ENCODE measurements at places on chromosomes 5 and 9. TPM values are rescaled to one million over a fixed set of nuclear protein-coding genes. Genes with fewer than 3 reads are reported as not detected.

The SLC34A3 gene
- total RNA-seq = not detected

The IL3 gene
- total RNA-seq = not detected

The RGS14 gene
- total RNA-seq = 4.2 TPM

GRCh38 chr5:44506561-44506960, 117.3 kb upstream of the FGF10 start:
- no peak for DNase-seq

GRCh38 chr9:19922476-19923118, 133.8 kb upstream of the SLC24A2 start:
- DNase-seq = no peak

- no peak for DNase-seq
These were observed 89.9 kb downstream of the DAB2IP start for GRCh38 chr9:121741228-121741918.

GRCh38 chr9:33263131-33264002, 1.1 kb downstream of the BAG1 start:
- no peak for DNase-seq

DNA sequence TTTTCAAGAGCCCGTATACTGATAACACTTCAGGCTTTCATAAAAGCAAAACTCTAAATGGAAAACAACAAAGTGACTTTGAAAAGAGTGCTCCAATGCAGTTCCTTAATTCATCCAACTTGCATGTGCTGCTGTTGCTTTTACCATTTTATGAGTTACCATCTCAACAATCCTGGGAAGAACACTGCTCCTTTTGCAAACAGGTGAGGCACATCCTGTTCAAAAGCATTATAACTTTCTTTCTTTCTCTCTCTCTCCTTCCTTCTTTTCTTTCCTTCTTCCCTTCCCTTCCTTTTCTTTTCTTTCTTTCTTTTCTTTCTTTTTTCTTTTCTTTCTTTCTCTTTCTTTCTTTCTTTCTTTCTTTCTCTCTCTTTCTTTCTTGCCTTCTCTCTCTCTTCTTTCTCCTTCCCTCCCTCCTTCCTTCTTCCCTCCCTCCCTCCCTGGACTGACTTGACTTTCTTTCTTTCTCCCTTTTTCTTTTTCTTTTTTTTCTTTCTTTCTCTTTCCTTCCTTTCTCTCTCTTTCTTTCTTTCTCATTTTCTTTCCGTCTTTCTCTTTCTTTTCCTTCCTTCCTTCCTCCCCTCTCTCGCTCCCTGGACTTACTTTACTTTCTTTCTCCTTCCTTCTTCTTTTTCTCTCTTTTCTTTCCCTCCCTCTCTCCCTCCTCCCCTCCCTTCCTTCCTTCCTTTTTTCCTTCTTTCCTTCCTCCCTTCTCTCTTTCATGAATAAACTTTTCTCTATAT, 11.2 kb upstream of the PARP8 start:
- no peak for DNase-seq

DNA sequence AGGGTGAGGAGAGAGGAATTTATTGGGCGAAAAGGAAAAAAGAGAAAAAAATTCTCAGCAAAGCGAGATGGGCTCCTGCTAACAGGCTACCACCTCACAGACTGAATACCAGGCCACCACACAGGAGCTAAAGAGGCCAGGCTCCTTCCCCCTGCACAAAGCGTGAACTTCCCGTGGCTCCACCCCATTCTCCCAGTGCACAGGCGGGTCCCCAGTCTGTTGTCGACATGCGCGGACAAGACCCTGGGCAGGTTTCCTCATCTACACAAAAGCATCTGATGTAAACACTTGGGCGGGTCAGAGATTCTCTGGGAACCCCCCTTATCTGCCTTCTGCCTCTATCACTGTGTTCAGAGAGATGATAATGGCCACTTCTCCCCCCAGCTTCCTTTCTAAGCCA, 34.2 kb downstream of the IL31RA start:
- DNase-seq = no peak

DNA sequence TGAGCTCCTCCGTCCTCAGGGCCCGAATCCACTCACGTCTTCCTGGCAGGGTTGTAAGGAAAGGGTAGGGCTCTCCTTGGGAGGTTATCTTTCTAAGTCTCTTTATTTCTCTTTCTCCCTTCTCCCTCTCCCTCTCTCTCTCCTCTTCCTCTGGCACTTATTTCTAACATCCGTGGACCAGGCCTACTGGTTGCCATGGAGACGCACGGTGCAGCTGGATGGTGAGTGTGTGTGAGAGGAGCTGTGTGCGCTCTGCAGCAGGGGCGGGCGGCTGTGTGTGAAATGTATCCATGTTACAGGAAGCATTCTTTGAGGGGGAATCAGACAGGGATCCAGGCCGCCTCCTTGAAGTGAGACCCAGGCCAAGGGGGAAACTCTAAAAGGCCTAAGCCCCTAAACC, 32.2 kb downstream of the PCDH1 start:
- DNase-seq = no peak

- DNase-seq = no peak
These were observed 5.4 kb upstream of the DOCK8 start for GRCh38 chr9:209143-209758.

DNA sequence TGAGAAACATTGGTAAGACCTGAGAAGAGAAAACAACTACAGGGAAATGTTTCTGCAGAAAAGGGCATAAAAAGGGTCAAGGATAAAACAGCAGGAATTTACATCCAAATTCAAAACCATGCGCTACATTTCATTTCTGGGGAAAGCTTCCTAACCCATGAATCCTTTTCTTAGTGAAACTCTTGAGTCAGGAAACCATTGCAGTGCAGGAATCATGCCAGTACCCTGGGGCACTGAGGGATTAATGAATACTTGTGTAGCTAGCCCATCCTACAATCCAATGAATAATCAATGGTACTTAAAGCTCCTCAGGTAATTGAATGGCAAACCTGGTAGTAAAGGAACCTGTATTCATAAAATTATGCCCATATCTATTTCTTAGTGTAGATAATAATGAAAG, 580.5 kb downstream of the TLE1 start:
- DNase-seq = no peak

- DNase-seq = no peak
These were observed 276.1 kb downstream of the ADGRV1 start for GRCh38 chr5:90834711-90835110.

Measured in right cardiac atrium (tissue), 5 donors.